T-helper 17 cell (primary cell): ENCODE measurements at places on chromosomes 13 and 19. TPM values are rescaled to one million over a fixed set of nuclear protein-coding genes. Genes with fewer than 3 reads are reported as not detected.

KCNC3 gene
- 2.0 TPM for total RNA-seq

ZNF628 gene
- total RNA-seq = 25.5 TPM

ZNF221 gene
- total RNA-seq = 0.16 TPM

PRSS57 gene
- total RNA-seq = not detected

CEACAM6 gene
- not detected for total RNA-seq

ZIK1 gene
- total RNA-seq = 4.3 TPM

MAST1 gene
- total RNA-seq = 1.5 TPM

IGFL3 gene
- not detected for total RNA-seq
